A549 (cell line): ENCODE measurements at places on chromosomes 3 and 15.
A peak's percentile ranks its signal among the peaks of the same experiment; 100 is the strongest.

DNA sequence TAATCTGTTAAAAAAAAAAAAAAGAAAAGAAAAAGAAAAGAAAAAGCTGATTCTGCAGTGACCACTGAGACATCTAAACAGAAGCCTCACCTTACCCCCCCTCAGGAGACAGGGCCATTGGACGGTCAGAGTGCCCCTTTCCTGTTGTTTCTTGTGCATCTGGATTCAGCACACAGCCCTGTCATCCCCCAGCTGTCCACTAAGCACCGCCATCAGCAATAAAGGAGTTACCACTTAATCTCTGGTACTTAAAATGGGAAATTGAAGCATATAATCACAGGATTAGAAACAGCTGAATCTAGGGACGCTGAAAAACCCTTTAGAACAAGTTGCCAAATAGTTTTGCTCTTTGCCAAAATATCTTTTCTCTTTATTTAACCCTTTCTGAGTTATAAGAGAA, 62.5 kb downstream of the TRIM69 start:
- peak; percentile 2 for DNase-seq

DNA sequence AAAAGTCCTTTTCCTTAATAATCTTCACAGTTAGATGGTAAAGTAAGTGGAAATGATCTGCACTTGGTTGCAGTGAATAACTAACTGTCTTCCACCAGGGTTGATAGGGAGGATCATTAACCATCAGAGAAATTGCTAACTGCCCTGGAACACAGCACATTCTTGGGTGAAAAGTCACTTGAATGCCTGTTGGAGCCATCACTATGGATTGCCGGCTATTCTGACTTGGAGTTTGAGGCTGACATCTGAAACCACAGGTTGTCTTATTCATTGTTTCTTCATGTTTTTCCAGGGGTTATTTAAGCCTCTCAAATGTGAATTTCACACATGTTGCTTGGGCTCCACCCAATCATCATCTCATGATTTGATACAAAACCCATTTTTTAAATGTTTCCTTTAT, 901.4 kb downstream of the MCTP2 start:
- no peak for DNase-seq

DNA sequence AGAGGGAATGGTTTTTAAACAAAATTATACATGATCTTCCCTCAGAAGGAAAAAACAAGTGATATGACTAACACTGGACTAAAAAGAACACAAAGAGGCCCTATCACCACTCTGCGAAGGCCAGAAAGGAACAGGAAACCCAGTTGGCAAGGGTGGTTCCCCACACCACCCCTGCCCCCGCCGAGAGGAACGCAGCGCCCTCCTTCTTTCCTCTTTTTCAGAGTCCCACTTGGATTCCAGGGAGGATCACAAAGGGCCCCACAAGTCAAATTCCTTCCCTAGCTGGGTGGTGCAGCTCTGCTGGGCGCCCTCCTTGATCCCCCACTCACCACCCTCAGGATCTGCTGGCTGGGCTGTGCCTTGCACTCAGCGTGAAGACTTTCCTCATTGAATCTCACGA, 29.8 kb downstream of the PLA1A start:
- no peak for DNase-seq

GRCh38 chr3:84836961-84837360, 121.8 kb upstream of the CADM2 start:
- DNase-seq, result no peak

DNA sequence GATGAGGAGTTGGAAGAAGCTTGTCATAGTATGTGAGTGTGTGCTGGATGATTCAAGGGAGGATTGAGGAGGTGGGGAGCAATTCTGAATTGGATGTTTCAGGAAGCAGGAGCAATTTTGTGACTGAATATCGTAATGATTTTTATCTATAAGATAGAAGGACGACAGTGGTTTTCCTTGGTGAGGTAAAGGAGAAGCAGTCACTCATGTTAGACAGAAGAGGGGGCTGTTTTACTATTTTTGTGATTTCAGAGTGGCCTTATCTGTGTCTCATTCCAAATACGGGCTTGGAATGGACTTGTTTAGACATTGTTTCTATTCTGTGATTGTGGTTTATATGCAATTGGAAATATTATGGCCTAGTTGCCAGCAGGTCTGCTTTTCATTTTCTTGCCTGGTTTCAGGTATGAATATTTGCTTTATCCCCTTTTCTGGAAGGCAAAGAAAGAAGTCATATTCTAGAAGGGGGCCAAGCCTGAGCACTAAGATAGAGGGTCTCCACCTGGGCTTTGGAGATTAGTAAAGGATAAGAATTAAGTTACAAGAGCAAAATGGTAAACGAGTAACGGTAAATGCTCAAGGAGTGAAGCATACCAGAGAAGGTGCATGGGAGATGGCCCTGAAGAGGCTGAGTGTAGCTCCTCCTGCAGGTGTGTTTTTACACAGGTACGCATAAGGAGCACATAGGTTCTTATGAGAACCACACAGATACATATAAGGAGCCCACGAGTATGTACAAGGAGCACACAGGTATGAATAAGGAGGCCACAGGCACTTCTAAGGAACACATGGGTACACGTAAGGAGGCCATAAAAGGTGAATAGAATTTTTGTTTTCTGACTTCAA, 124.6 kb upstream of the KCNAB1 start:
- peak; percentile 60 for DNase-seq

DNA sequence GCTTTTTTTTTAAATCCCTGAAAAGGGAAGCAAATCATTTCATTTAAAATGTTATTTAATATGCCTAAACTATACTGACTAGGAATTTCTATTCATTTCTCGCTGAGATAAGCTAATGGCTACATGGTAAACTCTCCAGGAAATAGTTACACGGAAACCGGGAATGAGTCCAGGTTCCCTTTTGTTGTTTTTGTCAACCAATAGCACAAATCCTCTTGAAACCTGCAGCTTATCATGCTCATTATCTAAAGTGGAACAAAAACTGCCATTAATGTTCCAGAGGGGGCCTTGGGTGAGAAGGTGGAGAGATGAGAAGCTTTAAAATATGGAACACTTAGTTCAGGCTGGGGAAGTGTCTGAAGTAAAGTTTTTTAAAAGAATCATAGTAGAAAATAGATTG, 113.5 kb upstream of the ALCAM start:
- no peak for DNase-seq
